ENCODE measurements at places on chromosomes 1 and 21. TPM values are rescaled to one million over a fixed set of nuclear protein-coding genes. Genes with fewer than 3 reads are reported as not detected.

Gene GPR52
- polyA plus RNA-seq = not detected

Gene HAO2
- not detected for polyA plus RNA-seq

Gene ELAVL4
- polyA plus RNA-seq = not detected

Gene EPHB2
- polyA plus RNA-seq = not detected

Gene DPYD
- 23.0 TPM for polyA plus RNA-seq

Gene KCNJ9
- not detected for polyA plus RNA-seq

Gene INKA2
- not detected for polyA plus RNA-seq

Gene SEC16B
- not detected for polyA plus RNA-seq

Gene AGBL4
- not detected for polyA plus RNA-seq

Gene C4BPB
- polyA plus RNA-seq = not detected

Gene MSH4
- polyA plus RNA-seq = not detected

Gene PRRX1
- not detected for polyA plus RNA-seq

Gene TESK2
- polyA plus RNA-seq = 3.3 TPM

Gene TRABD2B
- not detected for polyA plus RNA-seq

GRCh38 chr1:94658221-94658620 lies 116.7 kb upstream of the F3 start:
- H3K4me1 ChIP-seq = no peaks in the 10 kb centered on the region
- H3K27ac ChIP-seq = no peak overlapping the region
- H3K27me3 ChIP-seq = no peaks in the 10 kb centered on the region
- no peak overlapping the region for H3K4me3 ChIP-seq

GRCh38 chr1:119697598-119697997 lies 14.1 kb upstream of the PHGDH start:
- H3K36me3 ChIP-seq = peaks cover 5% of the 10 kb centered on the region
- no peak for DNase-seq
- no peak overlapping the region for H3K4me3 ChIP-seq
- H3K27me3 ChIP-seq = peaks cover 7% of the 10 kb centered on the region

GRCh38 chr21:15692711-15693110 lies 37.1 kb upstream of the USP25 start:
- no peak overlapping the region for H3K27ac ChIP-seq
- no peak overlapping the region for H3K4me3 ChIP-seq
- no peaks in the 10 kb centered on the region for H3K36me3 ChIP-seq
- H3K27me3 ChIP-seq = peaks cover 7% of the 10 kb centered on the region
- no peak for DNase-seq

- peaks cover 6% of the 10 kb centered on the region for H3K27me3 ChIP-seq
- no peaks in the 10 kb centered on the region for H3K4me1 ChIP-seq
- no peak overlapping the region for H3K4me3 ChIP-seq
- no peaks in the 10 kb centered on the region for H3K36me3 ChIP-seq
Measured at GRCh38 chr1:208098773-208099172, 145.4 kb downstream of the PLXNA2 start.

- no peaks in the 10 kb centered on the region for H3K4me1 ChIP-seq
- DNase-seq = no peak
- H3K27ac ChIP-seq = no peak overlapping the region
- no peaks in the 10 kb centered on the region for H3K36me3 ChIP-seq
- peaks cover 8% of the 10 kb centered on the region for H3K27me3 ChIP-seq
Measured at GRCh38 chr1:147496571-147497210, 44.6 kb upstream of the BCL9 start.

GRCh38 chr1:192566657-192567056 lies 8.9 kb upstream of the RGS1 start:
- no peak for DNase-seq
- H3K27me3 ChIP-seq = no peaks in the 10 kb centered on the region
- no peak overlapping the region for H3K4me3 ChIP-seq
- no peak overlapping the region for H3K27ac ChIP-seq
- peaks cover 7% of the 10 kb centered on the region for H3K36me3 ChIP-seq
- peaks cover 9% of the 10 kb centered on the region for H3K4me1 ChIP-seq

DNA sequence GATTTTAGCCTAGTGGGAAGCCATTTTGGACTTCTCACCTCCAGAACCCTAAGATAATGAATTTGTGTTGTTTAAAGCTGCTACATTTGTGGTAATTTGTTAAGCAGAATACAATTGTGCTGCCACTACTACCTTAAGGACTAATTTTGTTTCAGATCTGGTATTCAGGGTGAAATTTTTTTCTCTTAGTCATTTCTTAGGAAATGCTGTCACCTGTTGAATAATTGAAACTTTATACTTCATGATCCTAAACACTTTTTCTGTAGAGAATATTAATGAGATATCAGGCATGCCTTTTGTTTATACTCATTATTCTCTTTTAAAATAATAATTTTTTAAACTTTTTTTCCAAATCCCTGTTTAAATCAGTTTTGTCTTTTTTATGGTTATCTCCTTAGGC lies 246.8 kb downstream of the TGFB2 start:
- H3K4me3 ChIP-seq = no peak overlapping the region
- H3K4me1 ChIP-seq = no peaks in the 10 kb centered on the region
- peaks cover 3% of the 10 kb centered on the region for H3K27me3 ChIP-seq
- no peak for DNase-seq
- H3K27ac ChIP-seq = no peak overlapping the region
- H3K36me3 ChIP-seq = no peaks in the 10 kb centered on the region

DNA sequence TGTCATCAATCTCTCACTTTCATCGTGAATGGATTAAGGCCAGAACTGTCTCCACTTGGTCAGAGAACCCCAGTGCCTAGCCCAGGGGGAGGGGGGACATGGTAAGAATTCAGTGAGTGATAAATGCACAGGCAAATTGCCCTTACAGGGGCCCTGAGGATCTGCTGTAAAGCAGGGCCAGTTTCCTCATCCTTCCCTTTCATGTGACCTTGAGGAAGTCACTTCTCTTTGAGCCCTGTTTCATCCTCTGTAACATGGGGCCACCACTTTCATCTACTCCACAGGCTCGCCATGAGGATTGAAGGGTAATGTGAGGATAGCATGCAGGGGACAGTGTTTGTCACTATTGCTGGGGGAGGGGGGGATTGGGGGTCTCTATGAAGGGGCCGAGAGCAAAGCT lies 28.1 kb upstream of the C1QA start:
- H3K36me3 ChIP-seq = no peaks in the 10 kb centered on the region
- H3K27ac ChIP-seq = no peak overlapping the region
- H3K27me3 ChIP-seq = peaks cover 14% of the 10 kb centered on the region
- H3K4me3 ChIP-seq = no peak overlapping the region
- no peaks in the 10 kb centered on the region for H3K4me1 ChIP-seq

DNA sequence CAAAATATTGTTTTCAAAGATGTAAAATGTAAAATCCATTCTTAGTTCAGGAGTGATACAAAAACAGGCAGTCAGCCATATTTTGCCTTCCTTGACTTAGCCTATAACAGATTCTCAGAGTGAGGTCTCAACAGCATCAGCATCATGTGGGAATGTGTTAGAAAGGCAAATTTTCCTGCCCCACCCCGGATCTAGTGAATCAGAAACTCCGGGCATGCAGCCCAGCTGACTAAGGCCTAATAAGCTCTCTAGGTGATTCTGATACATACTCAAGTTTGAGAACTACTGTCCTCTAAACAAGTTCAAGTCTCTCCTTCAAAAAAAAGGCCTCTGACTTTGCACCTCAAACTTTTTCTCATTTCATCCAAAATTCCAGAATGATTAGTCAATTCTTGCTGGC lies 46.9 kb upstream of the PRRC2C start:
- no peak overlapping the region for H3K27ac ChIP-seq
- DNase-seq = no peak
- no peaks in the 10 kb centered on the region for H3K36me3 ChIP-seq
- H3K27me3 ChIP-seq = peaks cover 6% of the 10 kb centered on the region

GRCh38 chr1:237032029-237032428 lies 10.0 kb upstream of the RYR2 start:
- H3K4me3 ChIP-seq = no peak overlapping the region
- H3K27ac ChIP-seq = no peak overlapping the region
- H3K4me1 ChIP-seq = no peaks in the 10 kb centered on the region
- H3K36me3 ChIP-seq = no peaks in the 10 kb centered on the region
- DNase-seq = no peak

DNA sequence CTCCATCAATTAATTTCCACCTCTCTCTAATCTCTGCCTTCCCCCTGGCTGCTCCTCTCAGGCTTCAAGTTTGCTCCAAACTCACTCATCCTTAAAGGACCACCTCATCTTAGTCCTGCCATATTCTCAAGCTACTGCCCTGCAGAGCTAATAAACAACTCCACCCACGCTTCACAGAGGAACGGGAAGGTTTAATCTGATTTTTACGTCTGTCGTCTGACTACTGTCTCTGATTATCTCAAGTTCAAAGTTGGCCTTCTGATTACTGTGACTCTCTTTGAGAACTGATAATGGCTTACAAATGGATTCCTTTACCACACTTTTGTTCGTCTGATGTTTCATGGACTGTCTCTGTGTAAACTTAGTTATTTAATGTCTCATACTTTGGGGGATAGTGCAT lies 7.6 kb upstream of the CPT2 start:
- H3K4me1 ChIP-seq = no peaks in the 10 kb centered on the region
- H3K36me3 ChIP-seq = no peaks in the 10 kb centered on the region

Measured in immature natural killer cell (primary cell).